ENCODE measurements at places on chromosomes 1 and 21.

DNA sequence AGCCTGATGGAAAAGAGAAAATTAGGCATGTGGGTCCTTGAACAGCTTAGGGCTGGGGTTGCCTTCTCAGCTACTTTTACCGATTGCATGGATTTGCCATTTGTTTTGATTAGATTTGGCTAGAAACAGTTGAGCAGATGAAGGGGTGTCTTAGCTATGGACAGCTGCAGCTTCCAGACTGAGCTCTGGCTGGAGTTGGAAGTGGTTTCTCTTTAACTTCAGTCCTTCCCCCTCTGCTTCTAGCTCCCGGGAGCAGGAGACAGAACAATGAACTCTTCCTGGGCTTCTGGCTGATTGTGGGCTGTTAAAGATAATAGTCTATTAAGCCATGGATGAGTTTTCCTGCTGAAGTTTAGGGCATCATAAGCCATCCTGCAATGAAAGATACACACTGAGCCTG, 50.7 kb downstream of the UBE2T start:
- DNase-seq, result no peak

DNA sequence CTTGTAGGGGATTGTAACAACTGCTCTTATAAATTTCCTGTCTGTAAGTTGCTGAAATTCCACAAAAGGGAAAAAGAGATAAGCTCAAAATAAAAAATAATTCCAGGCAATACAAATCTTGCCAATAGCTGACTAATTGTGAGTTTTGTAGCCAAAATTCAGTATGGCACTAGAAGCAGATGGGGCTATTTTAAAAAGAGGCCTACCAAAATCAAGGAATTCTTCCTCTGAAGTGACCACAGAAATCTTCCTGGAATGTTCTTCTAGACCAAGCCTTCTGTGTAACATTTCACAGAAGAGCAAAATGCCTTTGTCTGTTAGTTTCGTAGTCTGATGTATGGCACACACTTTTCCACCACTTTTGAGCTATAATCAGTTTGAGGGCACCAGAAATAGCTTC, 127.6 kb downstream of the CYYR1 start:
- no peak for DNase-seq

GRCh38 chr1:230622151-230622550, 20.1 kb upstream of the COG2 start:
- DNase-seq, result no peak

DNA sequence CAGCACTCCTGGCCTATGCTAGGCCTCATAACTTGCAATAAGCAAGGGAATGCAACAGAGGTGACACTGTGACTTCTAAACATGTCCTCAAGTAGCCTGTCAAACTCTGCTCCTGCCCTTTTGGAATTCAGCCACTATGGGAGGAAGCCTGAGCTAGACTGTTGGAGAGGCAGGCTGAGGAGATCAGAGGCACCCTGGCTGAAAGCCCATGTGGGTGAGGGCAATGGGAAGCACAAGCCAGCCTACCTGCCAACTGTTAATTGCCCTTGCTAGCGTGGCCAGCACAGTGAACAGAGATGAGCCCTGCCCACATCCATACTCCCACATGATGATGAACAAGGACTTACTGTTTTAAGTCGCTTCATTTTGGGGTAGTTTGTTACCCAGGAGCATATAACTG, 17.7 kb downstream of the GNB1 start:
- DNase-seq, result no peak

DNA sequence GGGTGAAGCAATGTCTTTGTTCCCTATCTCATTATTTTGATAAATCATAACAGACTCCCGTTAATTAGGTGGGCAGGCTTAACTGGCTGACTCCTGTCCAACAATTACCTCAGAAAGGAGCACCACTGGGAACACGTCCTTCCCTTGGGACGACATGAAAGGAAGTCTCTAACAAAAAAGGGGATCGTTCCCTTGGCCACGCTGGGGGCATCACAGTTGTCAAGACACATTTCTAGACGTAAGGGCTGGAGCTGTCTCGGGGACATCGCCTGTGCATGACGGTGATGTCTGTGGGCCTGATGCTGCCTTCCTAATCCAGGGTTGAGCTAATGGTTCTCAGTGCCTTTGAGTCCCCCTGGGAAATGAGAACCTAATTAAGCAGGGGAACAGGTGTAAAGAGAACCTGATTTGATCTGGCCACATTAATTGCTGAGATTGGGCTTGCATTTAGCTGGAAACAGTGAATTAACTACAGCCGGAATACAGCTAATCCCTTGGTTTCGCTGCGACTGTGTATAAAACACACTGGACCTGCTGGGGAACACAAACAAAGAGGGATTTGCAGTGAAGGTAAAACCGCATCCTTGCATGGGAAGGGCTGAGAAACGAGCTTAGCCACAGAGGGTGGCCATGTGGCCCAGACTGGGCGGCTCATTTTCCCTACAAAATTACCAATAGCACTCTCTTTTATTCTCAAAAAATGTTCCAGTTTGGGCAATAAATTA, 111.8 kb downstream of the MRPS6 start:
- no peak for DNase-seq

DNA sequence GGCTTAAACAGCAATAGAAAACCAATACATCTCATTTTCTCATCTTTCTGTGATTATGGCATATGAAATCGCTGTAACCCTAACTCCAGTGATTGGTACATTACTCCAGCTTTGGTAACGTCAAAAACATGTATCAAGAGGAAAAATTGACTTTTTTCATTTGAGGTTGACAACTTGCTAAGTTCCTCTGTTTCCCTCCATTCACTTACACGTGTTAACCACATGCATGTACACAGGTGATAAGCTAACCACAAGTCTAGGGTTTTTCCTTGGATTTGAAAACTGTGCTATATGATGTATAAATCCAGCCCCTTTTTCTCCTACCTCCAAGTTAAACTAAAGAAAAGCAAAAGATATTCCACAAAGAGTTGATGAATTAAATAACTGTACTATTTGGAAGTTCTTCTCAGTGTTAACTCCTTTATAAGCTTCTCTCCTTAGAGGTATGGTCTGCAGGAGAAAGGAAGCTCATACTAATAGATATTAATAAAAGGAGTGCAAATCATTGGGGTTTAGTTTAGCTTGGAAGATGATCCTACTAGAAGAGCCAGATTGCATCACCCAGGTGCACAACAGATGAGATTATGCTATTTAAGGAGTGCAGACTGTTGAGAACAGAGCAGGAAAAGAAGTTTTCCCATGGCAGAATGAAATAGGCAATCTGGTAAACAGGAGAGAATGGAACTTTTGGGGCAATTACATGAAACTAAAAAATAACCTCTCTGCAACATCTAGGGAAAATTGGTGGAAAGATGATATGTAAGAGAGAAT, 277.9 kb downstream of the GRIK1 start:
- no peak for DNase-seq
